Epithelial cell of alveolus of lung (primary cell): ENCODE measurements at places on chromosomes 3 and 15. TPM values are rescaled to one million over a fixed set of nuclear protein-coding genes. Genes with fewer than 3 reads are reported as not detected.

The PTX3 gene
- 15.2 and 417 TPM in 2 replicates for total RNA-seq

The PEX11A gene
- 2.1 and 14.9 TPM in 2 replicates for total RNA-seq

The ACOX2 gene
- total RNA-seq = 3.1 and 9.1 TPM in 2 replicates

The RBPMS2 gene
- 0.26 TPM in 1 of 2 replicates, not detected in the other for total RNA-seq

The CYP11A1 gene
- total RNA-seq = 0.13 TPM in 1 of 2 replicates, not detected in the other
